H7 (cell line): ENCODE measurements at places on chromosomes 7 and 10.

GRCh38 chr7:105270117-105270516 is 118.6 kb downstream of the SRPK2 start:
- DNase-seq = peak; percentile 37

DNA sequence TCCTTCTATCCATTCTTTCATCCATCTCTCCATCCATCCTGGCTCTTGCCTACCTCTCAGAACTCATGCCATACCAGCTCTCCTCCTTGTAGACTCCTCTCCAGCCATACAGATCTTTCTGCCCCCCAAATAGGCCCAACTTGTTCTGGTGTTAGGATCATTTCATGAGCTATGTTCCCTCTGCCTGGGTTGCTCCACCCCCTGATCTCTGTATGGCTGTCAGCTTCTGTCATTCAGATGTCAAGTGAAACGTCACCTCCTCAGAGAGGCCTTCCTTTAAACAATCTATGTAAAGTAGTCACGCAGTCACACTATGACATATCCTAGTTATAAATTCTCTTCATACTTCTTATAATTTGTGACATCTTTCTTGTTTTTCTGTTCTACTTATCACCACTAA is 42.3 kb upstream of the PNLIPRP3 start:
- DNase-seq = no peak

DNA sequence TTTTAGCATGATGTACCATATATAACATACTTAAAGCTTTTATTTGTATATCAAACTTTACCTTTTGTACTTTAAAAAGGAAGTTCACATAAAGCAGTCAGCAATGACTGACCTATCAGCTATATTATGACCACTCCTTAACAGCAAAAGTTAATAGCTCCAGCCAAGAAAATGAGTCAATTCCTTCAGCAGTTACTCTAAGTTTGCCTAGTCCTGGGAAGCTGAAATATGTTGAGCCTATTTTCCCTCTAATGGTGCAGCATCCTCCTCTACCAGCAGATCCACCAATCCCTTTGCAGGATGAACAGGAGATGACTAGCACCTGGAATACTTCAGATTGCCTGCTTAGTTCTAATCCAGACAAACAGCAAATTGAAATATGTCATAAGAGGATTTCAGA is 64.2 kb downstream of the CUL2 start:
- DNase-seq = no peak

- DNase-seq = no peak
Observed at GRCh38 chr10:103181244-103181643, 11.8 kb downstream of the NT5C2 start.

- DNase-seq = no peak
Observed at GRCh38 chr7:11335947-11336346, 362.3 kb downstream of the PHF14 start.

- DNase-seq = peak; percentile 67
Observed at GRCh38 chr10:27256299-27257189, 15.9 kb upstream of the ACBD5 start.

DNA sequence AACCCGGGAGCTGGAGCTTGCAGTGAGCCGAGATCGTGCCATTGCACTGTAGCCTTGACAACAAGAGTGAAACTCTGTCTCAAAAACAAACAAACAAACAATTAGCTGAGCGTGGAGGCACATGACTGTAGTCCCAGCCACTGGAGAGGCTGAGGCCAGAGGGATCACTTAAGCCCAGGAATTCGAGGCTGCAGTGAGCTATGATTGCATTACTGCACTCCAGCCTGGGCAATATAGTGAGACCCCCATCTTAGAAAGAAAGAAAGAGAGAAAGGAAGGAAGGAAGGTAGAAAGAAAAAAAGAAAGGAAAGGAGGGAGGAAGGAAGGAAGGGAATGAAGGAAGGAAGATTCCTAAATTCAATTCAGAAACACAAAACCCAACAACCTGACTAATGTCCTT is 141.3 kb upstream of the TNRC18 start:
- DNase-seq = no peak

GRCh38 chr10:63005246-63005645 is 127.9 kb upstream of the NRBF2 start:
- no peak for DNase-seq

DNA sequence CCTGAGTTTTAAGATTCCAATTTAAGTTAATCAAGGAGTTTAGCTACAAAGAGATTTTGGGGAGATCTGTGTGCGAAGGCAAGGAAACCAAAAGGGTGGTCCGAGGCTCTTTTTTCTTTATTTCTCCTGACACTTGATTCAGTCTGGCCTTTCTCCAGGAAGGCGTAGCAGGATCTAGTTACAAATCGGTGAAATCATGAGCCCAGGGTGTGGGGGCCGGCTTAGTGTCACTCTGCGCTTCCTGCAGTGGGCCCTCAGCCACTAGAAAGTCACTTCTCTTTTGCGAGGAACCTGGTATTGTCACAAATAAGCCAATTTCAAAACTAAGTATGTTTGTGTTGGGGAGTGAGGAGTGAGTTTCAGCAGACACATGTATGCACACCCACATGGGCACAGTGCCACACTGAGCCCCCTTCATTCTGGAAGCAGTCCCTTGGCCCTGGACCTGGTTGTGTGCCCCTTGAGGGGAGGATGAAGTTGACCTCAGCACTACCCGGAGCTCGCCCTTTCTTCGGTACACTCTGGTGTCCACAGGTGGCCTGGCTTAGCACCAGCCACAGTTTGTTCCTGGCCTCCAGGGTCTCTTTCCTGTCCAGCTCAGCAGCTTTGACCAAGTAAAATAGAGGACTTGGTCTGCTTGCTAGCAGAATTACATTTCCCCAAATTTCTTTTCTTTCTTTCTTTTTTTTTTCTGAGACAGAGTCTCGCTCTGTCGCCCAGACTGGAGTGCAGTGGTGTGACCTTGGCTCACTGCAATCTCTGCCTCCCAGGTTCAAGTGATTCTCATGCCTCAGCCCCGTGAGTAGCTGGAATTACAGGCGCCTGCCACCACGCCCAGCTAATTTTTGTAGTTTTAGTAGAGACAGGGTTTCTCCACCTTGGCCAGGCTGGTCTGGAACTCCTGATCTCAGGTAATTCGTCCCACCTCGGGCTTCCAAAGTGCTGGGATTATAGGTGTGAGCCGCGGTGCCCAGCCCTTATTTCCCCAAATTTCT is 84.0 kb upstream of the BTBD16 start:
- DNase-seq = no peak

- DNase-seq = no peak
Observed at GRCh38 chr7:107878636-107879035, 12.3 kb upstream of the DLD start.

DNA sequence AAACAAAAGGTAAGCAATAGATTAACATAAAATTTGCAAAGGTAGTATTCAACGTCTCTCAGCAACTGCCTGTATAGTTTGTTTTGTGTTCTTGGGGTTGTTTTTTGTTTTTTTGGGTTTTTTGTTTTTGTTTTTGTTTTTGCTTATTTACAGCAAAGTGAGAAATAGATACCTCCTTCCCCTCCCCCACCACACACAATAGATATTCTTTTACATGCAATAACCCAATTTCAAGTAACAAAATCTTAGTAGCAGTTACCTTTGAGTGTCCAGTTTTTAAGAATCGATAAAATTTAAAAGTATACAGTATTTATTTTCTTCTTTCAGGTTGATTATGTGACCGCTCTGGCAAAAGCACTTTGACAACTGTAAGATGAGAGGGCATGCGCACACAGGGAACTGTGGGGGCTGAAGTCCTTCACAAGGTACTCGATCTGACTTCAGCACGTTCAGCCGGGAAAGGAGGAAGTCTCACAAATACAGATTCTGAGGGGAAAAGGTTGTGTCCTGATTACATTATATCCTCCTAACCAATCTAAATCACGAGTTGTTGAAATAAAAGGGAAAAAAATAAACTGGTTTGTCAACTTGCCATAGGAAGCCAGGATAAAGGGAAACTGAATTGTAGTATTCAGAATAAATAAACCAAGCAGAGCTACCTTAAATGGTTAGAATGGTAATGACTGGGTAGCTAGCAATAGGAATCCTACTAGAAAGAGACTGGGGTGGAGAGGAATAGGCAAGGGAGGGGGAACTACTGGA is 47.8 kb downstream of the CPEB3 start:
- peak; percentile 64 for DNase-seq

DNA sequence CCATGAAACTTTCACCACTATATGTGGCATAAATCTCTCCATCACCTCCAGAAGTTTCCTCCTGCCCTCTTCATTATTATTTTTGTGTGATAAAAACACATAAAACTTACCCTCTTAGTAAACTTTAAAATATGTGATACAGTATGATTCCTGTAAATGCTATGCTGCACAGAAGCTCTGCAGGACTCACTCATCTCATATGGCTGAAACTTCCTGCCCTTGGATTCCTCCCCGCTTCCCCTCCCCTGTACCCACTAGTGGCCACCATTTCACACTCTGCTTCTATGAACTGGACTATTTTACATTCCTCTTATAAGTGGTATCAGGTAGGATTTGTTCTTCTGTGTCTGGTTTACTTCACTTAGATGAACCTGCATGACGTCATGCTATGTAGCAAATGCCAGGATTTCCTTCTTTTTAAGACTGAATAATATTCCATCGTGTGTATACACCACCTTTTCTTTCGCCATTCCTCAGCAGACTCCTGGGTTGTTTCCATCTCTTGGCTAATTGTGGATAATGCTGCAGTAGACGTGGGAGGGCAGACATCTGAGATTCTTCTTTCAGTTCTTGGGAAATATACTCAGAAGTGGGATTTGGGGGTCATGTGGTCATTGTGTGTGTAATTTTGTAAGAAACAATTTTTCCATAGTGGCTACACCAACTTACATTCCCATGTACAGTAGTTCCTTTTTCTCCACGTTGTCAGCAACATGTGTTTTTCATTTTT is 335.2 kb downstream of the SDK1 start:
- DNase-seq = no peak

DNA sequence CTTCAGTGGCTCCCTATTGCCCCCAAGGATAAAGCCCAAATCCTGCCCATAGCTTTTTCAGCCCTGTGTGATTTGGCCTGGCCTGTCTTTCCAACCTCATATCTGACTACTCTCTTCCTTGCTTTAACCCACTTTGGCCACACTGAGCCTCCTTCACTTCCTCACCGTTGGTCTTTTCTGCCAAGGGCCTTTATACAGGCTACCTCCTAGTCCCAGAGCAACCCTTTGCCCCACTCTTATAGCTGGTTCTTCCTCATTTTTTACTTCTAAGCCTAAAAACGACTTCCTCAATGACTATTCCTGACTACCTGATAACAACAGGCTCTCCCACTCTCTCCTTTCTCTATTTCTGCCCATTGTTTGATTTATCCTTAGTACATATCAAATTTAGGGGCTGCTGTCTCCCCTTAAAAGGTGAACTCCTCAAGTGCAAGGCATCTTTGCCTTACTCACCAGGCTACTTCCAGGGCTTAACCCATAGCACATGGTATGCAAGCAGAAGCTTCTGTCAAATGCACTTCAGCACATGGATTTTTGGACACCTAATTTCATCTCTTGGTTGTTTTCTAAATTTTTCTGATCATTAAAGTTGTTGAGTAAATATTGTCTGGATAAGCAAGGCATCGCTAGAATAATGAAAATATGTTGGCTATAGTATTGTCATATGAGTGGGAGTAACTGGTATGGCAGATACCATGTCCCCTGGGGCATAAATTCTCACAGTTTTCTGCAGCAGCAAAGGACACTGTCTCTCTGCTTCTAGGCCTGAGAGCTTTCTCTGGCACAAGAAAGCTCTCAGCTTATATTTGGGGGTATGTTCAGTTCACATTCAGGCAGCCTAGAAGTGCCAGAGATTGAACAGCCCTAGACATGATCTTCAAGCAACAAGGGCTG is 201.5 kb upstream of the GPR26 start:
- DNase-seq = no peak

- no peak for DNase-seq
Observed at GRCh38 chr7:127584648-127585043, 750 bp downstream of the GCC1 start.

- DNase-seq = no peak
Observed at GRCh38 chr10:91896212-91896756, 13.0 kb downstream of the FGFBP3 start.

- DNase-seq = no peak
Observed at GRCh38 chr7:112124061-112124766, 82.0 kb downstream of the DOCK4 start.

DNA sequence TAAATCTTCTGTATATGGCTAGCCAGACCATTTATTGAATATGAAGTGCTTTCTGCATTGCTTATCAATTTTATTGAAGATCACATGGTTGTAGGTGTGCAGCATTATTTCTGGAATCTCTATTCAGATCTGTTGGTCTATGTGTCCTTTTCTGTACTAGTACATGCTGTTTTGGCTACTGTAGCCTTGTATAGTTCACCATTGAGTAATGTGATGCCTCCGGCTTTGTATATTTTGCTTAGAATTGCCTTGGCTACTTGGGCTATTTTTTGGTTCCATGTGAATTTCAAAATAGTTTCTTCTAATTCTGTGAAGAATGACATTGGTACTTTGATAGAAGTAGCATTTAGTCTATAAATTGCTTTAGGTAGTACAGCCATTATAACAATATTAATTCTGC is 1187.2 kb downstream of the XPNPEP1 start:
- no peak for DNase-seq

- DNase-seq = no peak
Observed at GRCh38 chr10:103842605-103843004, 12.8 kb downstream of the SH3PXD2A start.

- no peak for DNase-seq
Observed at GRCh38 chr7:70313271-70313670, 715.0 kb downstream of the AUTS2 start.

DNA sequence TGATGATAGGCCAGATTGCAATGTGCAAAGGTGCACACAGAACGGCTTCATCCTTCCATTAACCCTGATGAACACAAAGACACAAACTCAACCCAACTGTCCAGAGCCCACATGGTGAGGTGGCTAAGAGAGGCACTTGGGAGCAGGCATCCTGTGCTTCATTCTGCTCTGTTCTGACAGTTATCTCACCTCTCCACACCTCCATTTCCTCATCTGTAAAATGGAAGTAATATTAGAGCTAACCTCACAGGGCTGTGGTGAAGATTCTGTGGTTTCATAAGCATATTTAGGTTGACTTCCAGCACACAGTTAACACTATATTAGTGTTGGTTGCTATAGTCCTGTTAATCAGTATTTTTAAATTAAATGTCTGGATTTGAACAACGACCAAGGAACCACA is 126.3 kb downstream of the TAX1BP1 start:
- DNase-seq = no peak

DNA sequence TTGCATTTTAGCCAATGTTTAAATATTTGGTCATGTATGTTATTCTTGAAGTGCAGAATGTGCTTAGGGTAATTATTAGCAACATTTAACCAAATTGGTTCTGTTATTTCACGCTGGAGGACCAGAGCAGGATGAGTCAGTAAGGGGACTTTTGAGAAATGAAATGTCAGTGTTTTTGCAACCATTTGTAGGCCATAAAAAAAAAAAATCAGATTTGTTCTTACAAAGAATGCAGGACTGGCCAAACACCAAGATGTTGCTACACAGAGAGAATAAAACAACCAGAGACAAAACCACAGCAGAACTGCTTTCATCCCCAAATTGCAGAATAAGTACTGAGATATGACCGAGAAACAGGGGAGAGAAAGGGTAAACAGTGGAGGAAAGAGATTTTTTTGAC is 62.1 kb downstream of the TPST1 start:
- DNase-seq = no peak

GRCh38 chr7:7595451-7595850 is 28.8 kb downstream of the MIOS start:
- DNase-seq = no peak
